ENCODE measurements at places on chromosomes 13 and 19.
A peak's percentile ranks its signal among the peaks of the same experiment; 100 is the strongest.

DNA sequence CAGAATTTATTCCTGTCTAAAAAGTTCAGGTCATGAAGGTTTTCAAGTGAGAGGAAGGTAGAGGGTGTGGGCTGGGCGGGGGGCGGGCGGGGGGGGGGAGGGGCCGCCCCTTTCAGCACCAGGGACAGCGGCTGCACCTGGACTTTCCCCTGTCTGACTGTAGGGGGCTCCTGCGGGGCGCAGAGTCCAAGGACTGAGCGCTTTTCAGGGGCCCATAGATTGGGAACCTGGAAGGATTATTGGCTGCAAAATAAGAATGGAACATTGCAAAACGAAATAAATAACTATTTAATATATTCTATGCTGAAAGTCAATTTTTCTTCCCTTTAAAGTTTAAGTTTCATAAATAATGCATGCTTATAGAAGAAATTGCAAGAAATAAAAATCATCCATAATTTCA, 8.9 kb upstream of the CYP4F3 start:
- no peak for DNase-seq

DNA sequence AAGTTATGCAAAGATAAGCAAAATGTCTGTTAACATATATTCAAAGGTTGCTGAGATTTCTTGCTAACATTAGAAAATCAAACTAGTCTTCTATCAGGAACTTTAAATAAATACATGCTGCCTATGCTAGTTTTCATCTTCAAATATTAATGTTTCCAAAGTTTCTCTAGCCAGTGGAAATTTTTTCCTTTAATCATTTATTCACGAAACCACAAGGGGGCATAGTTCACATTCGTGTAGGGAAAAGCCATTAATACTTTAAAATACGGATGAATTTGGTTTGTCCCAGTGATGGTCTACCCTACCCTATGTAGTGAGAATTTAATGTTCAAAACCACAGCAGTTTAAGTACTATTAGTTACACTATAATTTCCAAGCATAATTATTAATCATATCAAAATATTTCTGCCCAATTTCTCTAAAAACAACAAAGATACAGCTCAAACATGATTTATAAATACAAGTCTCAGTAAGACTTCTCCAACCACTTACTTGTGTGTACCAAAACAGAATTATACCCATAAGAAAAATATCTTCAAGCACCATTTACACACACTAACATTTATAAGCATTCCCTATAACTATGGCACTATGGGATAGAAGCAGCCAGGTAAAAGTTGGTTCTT, 16.2 kb downstream of the NUFIP1 start:
- DNase-seq, result no peak

GRCh38 chr13:20160306-20161274, at the start of gene GJA3:
Gene GJA3 (minus strand): TSS chr13:20161052. CDS start chr13:20143288, 17,764 bp downstream.
- DNase-seq, result peak; percentile 53

GRCh38 chr19:47374876-47375693, 26.0 kb downstream of the DHX34 start:
- no peak for DNase-seq

DNA sequence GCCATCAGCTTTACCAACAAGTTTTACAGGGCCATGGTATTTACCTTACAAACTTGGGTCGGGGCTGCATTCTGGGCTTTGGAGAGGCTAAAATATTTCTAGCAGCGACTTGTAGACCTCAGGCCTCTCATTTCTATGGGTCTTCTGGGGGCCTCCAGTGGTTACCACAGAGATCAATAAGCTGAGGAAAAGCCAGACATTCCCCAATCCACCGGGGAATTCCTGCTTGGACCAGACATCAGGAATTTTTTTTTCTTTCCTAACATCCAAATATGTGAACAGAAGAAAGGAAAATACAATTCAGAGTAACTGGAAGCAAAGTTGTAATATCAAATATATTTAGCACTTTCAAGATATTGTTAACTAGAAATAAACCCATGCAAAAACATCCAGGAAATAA, 1.5 kb downstream of the DZIP1 start:
- DNase-seq, result no peak

GRCh38 chr19:19551853-19552192, 13.8 kb downstream of the CILP2 start:
- DNase-seq, result no peak

DNA sequence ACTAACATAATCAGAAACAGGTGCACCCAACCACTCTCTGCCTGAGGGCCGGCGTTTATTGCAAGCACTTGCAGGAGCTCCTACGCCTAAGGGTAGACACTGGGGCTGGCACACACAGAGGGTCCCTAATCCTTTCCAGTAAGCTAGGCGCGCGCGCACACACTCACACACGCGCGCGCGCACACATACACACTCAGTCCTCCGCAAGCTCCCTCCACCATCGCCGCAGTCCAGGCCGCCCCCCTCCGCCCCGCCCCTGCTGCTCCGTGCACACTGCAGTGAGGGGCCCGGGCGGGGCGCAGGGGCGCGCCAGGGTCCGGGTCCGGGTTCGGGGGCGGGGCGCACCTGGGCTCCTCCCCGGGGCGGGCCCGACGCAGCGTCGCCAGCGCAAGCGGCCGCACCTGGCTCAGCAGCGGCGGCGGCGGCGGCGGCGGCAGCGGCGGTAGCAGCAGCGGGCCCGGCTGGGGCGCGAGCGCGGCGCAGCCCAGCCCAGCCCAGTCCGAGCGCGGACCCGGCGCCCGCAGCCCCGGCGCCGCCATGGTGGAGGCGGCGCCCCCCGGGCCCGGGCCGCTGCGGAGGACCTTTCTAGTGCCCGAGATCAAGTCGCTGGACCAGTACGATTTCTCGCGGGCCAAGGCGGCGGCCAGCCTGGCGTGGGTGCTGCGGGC, at the start of gene CAMSAP3:
CAMSAP3 (plus strand) TSS at position 398 of the 668 bp plus-strand sequence; CDS start at position 538, 140 bp downstream.
- no peak for DNase-seq

- DNase-seq, result no peak
These were observed 7.6 kb upstream of the ACSBG2 start for GRCh38 chr19:6127716-6128335.

DNA sequence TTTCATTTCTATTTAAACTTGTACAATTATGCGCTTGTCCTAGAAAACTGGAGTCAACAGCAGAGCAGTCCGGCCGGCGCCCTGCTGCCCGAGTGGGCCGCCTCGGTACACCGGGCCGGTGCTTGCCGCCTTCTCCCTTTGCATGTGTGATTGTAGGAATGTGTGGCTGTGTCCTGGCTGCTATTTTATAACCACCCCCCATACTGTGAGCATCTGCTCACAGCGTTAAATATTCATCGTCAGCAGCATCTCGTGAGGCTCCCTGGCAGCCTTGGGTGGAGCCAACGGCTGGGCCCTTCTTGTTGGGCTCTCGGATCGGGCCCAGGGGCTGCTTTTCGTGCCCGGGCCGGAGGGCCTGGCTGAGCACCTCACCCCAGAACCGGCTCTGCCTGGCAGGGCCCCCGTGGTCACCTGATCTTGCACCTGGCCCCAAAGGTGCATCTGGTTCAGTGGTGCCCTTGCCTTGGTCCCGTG, 10.6 kb downstream of the PIAS4 start:
- no peak for DNase-seq

GRCh38 chr19:49368711-49369358, 5.2 kb downstream of the DKKL1 start:
- no peak for DNase-seq
